ENCODE measurements at places on chromosomes 5 and 9. TPM values are rescaled to one million over a fixed set of nuclear protein-coding genes. Genes with fewer than 3 reads are reported as not detected.

Gene LPAR1
- 25.9 TPM for polyA plus RNA-seq

Gene EPB41L4A
- polyA plus RNA-seq: 30.8 TPM

Gene MYOT
- 1.5 TPM for polyA plus RNA-seq

Gene CDHR2
- polyA plus RNA-seq: 25.0 TPM

Gene TTLL11
- polyA plus RNA-seq: 7.7 TPM

Gene SLC6A7
- 0.12 TPM for polyA plus RNA-seq

Gene BRD3
- polyA plus RNA-seq: 43.6 TPM

Gene NTRK2
- polyA plus RNA-seq: 105 TPM

Gene DDX46
- polyA plus RNA-seq: 110 TPM

Gene TRIM23
- polyA plus RNA-seq: 24.5 TPM

Gene EGFLAM
- polyA plus RNA-seq: 10.6 TPM

Gene IL9
- polyA plus RNA-seq: not detected

Gene FST
- polyA plus RNA-seq: 34.1 TPM

Gene ANKRD33B
- 1.5 TPM for polyA plus RNA-seq

Gene TPPP
- polyA plus RNA-seq: 7.3 TPM

Gene LRRC70
- 7.3 TPM for polyA plus RNA-seq

Gene PCDHA3
- 0.47 TPM for polyA plus RNA-seq

Gene AFAP1L1
- 21.9 TPM for polyA plus RNA-seq

Gene PIP5KL1
- 1.4 TPM for polyA plus RNA-seq

Gene ALDOB
- polyA plus RNA-seq: 693 TPM

Gene ARHGEF28
- 60.1 TPM for polyA plus RNA-seq

Gene STC2
- 1.8 TPM for polyA plus RNA-seq

Gene CCDC112
- polyA plus RNA-seq: 20.5 TPM

Gene WWC1
- 80.0 TPM for polyA plus RNA-seq

Gene RANBP6
- 33.2 TPM for polyA plus RNA-seq

Gene C1QTNF3
- polyA plus RNA-seq: 71.9 TPM

Gene SHISAL2B
- 0.27 TPM for polyA plus RNA-seq

Gene SPATA9
- 2.4 TPM for polyA plus RNA-seq

Gene C1QTNF2
- polyA plus RNA-seq: 0.73 TPM

Gene CNOT6
- 74.4 TPM for polyA plus RNA-seq

Gene ENHO
- 1.4 TPM for polyA plus RNA-seq

Gene ZBTB26
- polyA plus RNA-seq: 24.5 TPM

Gene CD72
- 3.6 TPM for polyA plus RNA-seq

Gene SLC22A4
- polyA plus RNA-seq: 7.6 TPM

Gene GABRP
- polyA plus RNA-seq: 1.4 TPM

Gene ADAMTSL2
- 1.2 TPM for polyA plus RNA-seq

Gene DDX4
- polyA plus RNA-seq: 0.12 TPM

Gene ZNF300
- polyA plus RNA-seq: 53.0 TPM

Gene ITK
- polyA plus RNA-seq: 0.23 TPM

Gene SHOC1
- 1.5 TPM for polyA plus RNA-seq

Gene FBN2
- 101 TPM for polyA plus RNA-seq

Gene CAMK2A
- 4.6 TPM for polyA plus RNA-seq

Gene MEIKIN
- polyA plus RNA-seq: not detected

Gene SLC1A1
- 20.7 TPM for polyA plus RNA-seq

Gene FCN2
- 0.48 TPM for polyA plus RNA-seq

Gene SPATA31D4
- not detected for polyA plus RNA-seq

Gene SLC27A6
- 1.7 TPM for polyA plus RNA-seq
